ENCODE measurements at places on chromosomes 6 and 20. TPM values are rescaled to one million over a fixed set of nuclear protein-coding genes. Genes with fewer than 3 reads are reported as not detected.

Gene RPS10
- total RNA-seq = 1,344 TPM

Gene STK4
- 47.9 TPM for total RNA-seq

Gene FBXO9
- total RNA-seq = 30.1 TPM

Gene TFAP2B
- total RNA-seq = not detected

- H3K36me3 ChIP-seq = no peaks in the 10 kb centered on the region
- H3K27me3 ChIP-seq = no peaks in the 10 kb centered on the region
- no peak overlapping the region for H3K27ac ChIP-seq
- no peak overlapping the region for H3K4me3 ChIP-seq
- H3K4me1 ChIP-seq = no peaks in the 10 kb centered on the region
- no peak for DNase-seq
Measured at GRCh38 chr6:151136141-151136755, 103.5 kb upstream of the AKAP12 start.

DNA sequence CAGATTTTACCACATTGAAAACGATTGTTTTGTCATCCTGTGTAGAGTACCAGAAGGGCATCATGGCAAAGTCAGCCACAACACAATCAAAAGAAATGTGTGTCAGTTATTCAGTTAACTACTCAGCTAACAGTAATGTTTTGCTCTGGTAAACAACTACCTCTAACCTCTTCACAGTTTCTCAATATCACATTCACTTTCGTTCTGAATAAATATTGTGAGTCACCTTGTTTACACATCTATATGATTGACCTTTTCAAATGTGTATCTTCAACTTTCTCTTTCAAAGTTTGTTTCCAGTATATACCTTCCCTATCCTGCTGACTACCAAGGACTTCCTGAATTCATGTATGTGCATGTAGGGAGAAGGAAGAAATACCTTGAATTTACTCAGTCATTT is 216.6 kb upstream of the UFL1 start:
- H3K27me3 ChIP-seq = no peaks in the 10 kb centered on the region
- H3K36me3 ChIP-seq = no peaks in the 10 kb centered on the region
- no peak for DNase-seq
- H3K27ac ChIP-seq = no peak overlapping the region
- no peaks in the 10 kb centered on the region for H3K4me1 ChIP-seq
- H3K4me3 ChIP-seq = no peak overlapping the region

GRCh38 chr20:2313316-2313715 is 17.5 kb downstream of the TGM3 start:
- no peak for DNase-seq
- H3K27me3 ChIP-seq = no peaks in the 10 kb centered on the region
- no peak overlapping the region for H3K27ac ChIP-seq
- H3K36me3 ChIP-seq = no peaks in the 10 kb centered on the region

DNA sequence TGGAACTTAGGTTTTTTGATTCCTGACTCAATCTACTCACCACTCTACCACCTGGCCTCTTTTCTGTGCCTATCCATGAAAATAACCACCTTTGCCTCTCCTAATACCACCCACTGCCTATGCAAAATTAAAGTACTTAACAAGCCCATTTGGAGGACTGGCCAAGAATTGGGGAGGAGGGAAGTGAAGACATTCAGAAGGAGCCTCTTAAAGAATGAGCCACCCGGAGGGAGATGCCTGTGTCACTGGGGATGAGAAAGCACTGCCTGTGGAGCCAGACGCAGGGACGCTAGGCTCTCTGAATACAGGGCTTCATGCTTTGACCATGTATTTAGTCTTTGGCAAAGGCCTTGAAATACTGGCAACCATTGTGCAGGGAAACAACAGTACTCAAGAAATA is 40.0 kb upstream of the MRPS10 start:
- no peak for DNase-seq
- no peaks in the 10 kb centered on the region for H3K36me3 ChIP-seq
- H3K4me1 ChIP-seq = no peaks in the 10 kb centered on the region

- no peak for DNase-seq
- H3K4me3 ChIP-seq = no peak overlapping the region
- no peaks in the 10 kb centered on the region for H3K36me3 ChIP-seq
Measured at GRCh38 chr6:186340-186965, 105.8 kb upstream of the DUSP22 start.

- no peaks in the 10 kb centered on the region for H3K27me3 ChIP-seq
- no peak for DNase-seq
- H3K36me3 ChIP-seq = no peaks in the 10 kb centered on the region
- H3K4me1 ChIP-seq = no peaks in the 10 kb centered on the region
Measured at GRCh38 chr6:119562168-119562567, 212.6 kb upstream of the MAN1A1 start.

GRCh38 chr20:36307412-36308325 is 1.5 kb downstream of the DLGAP4 start:
- no peak overlapping the region for H3K27ac ChIP-seq
- H3K4me1 ChIP-seq = peaks cover 9% of the 10 kb centered on the region
- H3K27me3 ChIP-seq = peaks cover 26% of the 10 kb centered on the region
- H3K36me3 ChIP-seq = no peaks in the 10 kb centered on the region
- H3K4me3 ChIP-seq = no peak overlapping the region
- no peak for DNase-seq

- H3K27ac ChIP-seq = no peak overlapping the region
- no peaks in the 10 kb centered on the region for H3K4me1 ChIP-seq
- no peaks in the 10 kb centered on the region for H3K36me3 ChIP-seq
- no peak for DNase-seq
- H3K4me3 ChIP-seq = no peak overlapping the region
Measured at GRCh38 chr6:88008831-88009231, 38.8 kb upstream of the SPACA1 start.

- H3K4me3 ChIP-seq = no peak overlapping the region
- no peaks in the 10 kb centered on the region for H3K4me1 ChIP-seq
- no peaks in the 10 kb centered on the region for H3K36me3 ChIP-seq
- no peaks in the 10 kb centered on the region for H3K27me3 ChIP-seq
Measured at GRCh38 chr20:46590443-46590842, 40.0 kb upstream of the OCSTAMP start.

Data from thoracic aorta (tissue), 2 donors.